Endothelial cell (in vitro differentiated cells): ENCODE measurements at places on chromosomes 7 and 10. TPM values are rescaled to one million over a fixed set of nuclear protein-coding genes. Genes with fewer than 3 reads are reported as not detected.

MRC1 gene
- total RNA-seq, result 35.7 TPM

ZNF92 gene
- 25.3 TPM for total RNA-seq

MMP21 gene
- total RNA-seq, result not detected

DNAJC12 gene
- total RNA-seq, result 2.6 TPM

TNPO3 gene
- 42.6 TPM for total RNA-seq

WBP1L gene
- 49.4 TPM for total RNA-seq

FAM13C gene
- total RNA-seq, result 57.9 TPM

TAS2R3 gene
- 0.74 TPM for total RNA-seq

NPC1L1 gene
- not detected for total RNA-seq

ABCB4 gene
- total RNA-seq, result 3.0 TPM

MYO1G gene
- 0.13 TPM for total RNA-seq
